Adipocyte (in vitro differentiated cells): ENCODE measurements at places on chromosomes 12 and 14.

- DNase-seq: peak; percentile 70
Observed at GRCh38 chr12:15276088-15276698, 46.1 kb upstream of the PTPRO start.

- no peak for DNase-seq
Observed at GRCh38 chr14:89773644-89774316, 180.8 kb downstream of the EFCAB11 start.

DNA sequence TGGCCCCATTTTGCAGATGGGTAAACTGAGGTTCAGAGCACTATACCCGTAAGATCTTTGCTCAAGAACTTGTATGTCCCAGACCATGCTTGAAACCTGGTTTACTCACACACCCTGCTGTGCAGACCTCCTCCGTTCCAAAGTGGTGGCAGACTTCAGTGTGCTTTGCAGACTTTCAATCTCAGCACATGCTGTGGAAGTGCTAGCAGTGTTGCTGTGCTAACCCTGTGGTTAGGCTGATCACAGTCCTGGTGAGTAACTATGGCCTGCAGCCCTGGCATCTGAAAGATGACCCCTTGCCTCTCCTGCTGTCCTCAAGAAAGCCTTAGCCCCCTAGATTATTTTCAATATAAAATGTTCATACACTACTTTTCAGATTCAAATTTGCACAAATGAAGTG lies 450.6 kb downstream of the DPF3 start:
- DNase-seq: no peak

DNA sequence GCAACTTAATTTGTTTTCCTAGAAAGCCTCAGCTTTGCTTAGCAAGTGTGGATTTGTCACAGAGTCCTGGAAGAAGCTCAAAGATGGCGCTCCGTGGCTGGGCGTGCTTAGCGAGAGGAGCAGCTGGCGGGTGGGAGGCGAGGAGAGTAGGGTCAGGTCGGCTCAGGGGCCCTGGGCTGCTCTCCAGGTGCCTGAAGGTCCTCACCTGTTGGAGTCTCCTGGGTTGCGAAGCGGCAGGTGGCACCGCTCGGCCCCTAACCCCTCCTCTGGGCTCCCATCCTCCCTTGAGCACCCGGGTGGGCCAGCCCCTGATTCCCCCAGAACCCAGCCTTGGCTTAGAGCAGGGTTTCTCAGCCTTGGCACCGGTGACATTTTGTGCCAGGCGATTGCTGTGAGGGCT lies 25.1 kb downstream of the LRTM2 start:
- DNase-seq: no peak

- DNase-seq: peak; percentile 30
Observed at GRCh38 chr14:68076451-68076850, 256.9 kb downstream of the RAD51B start.

GRCh38 chr12:55861396-55861795 lies 18.7 kb upstream of the MMP19 start:
- no peak for DNase-seq
